ENCODE measurements at places on chromosomes 12 and 14. TPM values are rescaled to one million over a fixed set of nuclear protein-coding genes. Genes with fewer than 3 reads are reported as not detected.
A peak's percentile ranks its signal among the peaks of the same experiment; 100 is the strongest.

- no peak for DNase-seq
Observed at GRCh38 chr14:100994756-100995330, 91.3 kb upstream of the RTL1 start.

DNA sequence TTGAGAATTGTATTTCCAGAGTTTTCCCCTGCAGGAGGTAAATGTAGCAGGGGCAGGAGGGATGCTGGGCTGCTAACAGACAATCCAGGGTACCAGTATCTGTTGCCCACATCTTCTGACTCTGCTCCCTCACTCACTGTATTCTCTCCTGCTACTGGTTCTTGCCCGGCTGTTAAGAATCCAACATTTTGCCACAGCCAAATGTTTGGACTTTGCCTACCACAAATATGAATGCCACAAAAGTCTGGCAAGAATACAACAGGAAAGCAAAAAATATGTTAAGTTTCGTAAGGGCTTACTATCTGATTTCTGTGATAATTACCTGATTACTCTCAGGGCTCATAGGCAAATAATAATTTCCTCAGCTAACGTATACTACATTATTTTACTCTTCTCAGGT, 160.0 kb downstream of the BCAT1 start:
- DNase-seq = no peak

- no peak for DNase-seq
Observed at GRCh38 chr12:66648033-66648735, 30.7 kb downstream of the GRIP1 start.

DNA sequence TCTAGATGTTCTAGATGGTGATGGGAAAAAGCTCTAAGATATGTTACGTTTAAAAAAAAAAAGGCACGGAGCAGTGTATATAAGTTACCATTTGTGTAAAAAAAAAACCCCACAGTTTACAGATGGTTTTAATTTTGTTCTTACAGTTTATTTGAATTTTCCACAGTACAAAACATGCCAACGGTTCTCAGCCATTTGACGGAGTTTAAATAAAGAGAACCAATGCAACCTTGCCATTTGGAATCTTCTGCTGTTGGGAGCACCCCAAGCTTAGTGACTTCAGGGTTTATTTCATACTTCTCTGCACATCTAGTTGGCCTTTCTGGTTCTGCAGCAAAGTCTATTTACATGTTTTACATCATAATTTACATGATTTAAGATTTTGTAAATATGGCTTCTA, 7.7 kb upstream of the HPD start:
- no peak for DNase-seq

DNA sequence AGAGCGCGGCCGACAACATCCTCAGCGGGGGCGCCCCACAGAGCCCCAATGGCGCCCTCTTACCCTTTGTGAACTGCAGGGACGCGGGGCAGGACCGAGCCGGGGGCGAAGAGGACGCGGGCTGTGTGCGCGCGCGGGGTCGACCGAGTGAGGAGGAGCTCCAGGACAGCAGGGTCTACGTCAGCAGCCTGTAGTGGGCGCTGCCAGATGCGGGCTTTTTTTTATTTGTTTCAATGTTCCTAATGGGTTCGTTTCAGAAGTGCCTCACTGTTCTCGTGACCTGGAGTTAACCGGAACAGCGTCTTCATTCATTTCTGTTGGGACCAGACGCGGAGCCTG, 103.8 kb upstream of the FKBP4 start:
- DNase-seq = peak; percentile 47

GRCh38 chr14:37147310-37147880, 25.0 kb downstream of the SLC25A21 start:
- no peak for DNase-seq

- DNase-seq = no peak
Observed at GRCh38 chr14:20356422-20356821, 13.0 kb downstream of the PARP2 start.

DNA sequence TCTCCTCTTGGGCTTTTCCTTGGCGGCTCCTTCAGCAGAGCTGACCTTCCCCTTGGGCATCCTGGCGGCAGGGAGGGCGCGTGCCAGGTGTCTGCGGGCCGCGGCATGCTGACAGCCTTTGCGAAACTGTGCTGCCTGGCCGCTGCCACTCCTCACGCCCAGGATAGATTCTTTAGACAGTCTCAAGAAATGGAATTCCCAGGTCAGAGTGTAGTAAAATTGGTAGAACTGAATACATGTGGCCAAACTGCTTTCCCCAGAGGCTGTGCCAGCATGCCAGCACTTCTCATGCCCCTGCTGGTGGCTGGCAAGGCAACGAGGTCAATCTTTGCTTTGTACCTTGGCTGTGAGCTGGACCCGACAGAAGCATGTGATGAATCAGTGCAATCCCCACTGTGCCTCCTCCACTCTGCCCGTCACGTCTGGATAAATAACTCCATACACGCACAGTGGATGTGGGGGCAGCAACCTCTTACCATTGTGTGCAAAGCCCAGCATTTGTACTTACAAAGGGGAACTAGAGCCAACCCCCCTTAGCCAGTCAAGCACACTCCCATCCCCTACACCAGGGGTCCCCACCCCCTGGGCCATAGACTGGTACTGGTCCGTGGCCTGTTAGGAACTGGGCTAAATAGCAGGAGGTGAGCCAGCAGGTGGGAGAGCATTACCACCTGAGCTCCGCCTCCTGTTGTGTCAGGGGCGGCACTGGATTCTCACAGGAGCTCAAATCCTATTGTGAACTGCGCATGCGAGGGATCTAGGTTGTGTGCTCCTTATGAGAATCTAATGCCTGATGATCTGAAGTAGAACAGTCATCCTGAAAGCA, 90.9 kb downstream of the ACTN1 start:
- no peak for DNase-seq

CMKLR1 gene
- total RNA-seq = 0.51 TPM

CLEC1A gene
- 29.3 TPM for total RNA-seq
